ENCODE measurements at places on chromosomes 6 and 20.

GRCh38 chr6:21163110-21163837, 430.3 kb upstream of the SOX4 start:
- peak; percentile 59 for DNase-seq

GRCh38 chr6:94377835-94378234, 958.5 kb upstream of the EPHA7 start:
- no peak for DNase-seq

DNA sequence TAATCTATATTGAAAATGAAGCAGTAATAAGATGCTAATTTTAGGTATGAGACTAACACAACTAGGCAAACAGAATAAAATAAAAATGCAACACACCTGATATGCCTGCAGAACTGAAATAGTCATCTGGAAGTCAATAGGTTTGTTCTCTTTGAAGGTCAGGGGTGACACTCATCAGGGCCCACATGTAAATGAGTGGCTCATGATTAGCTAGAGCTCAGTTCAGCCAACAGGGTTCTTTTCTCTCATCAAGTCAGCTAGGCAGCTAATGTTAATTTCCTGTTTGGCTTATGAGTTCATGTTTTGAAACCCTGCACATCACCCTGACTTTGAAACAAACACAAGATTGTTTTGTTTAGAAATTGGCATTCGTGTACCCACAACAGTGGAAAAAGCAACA, 23.8 kb downstream of the SMLR1 start:
- no peak for DNase-seq

DNA sequence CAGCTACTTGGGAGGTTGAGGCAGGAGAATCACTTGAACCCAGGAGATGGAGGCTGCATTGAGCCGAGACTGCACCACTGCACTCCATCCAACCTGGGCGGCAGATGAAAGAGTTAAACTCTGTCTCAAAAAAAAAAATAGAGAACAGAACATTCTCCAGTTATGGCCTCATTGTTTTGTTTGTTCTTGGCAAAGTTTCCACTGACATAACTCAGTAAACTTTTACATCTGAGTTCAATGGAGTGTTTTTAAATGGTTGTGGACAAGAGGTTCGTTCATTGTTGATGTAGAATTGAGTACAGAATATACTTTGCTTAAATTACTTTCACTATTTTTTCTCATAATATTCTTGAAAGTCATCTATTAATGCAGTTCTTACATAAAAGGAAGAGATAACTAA, 42.2 kb upstream of the IFNGR1 start:
- DNase-seq: peak; percentile 36

- no peak for DNase-seq
Observed at GRCh38 chr6:63793465-63794137, 158.0 kb downstream of the PHF3 start.

- DNase-seq: no peak
Observed at GRCh38 chr20:49635166-49635565, 67.2 kb upstream of the PTGIS start.

GRCh38 chr6:111565326-111566221, 40.1 kb downstream of the TRAF3IP2 start:
- DNase-seq: no peak

- peak; percentile 50 for DNase-seq
Observed at GRCh38 chr6:45419571-45420082, 41.9 kb upstream of the SUPT3H start.

All from AG10803 (cell line).